Right atrium auricular region (tissue), 2 donors: ENCODE measurements at places on chromosomes 11 and 22. TPM values are rescaled to one million over a fixed set of nuclear protein-coding genes. Genes with fewer than 3 reads are reported as not detected.

AQP11 gene
- 1.7 TPM for total RNA-seq

POU2AF2 gene
- total RNA-seq = not detected

- no peaks in the 10 kb centered on the region for H3K36me3 ChIP-seq
- H3K4me1 ChIP-seq = no peaks in the 10 kb centered on the region
- H3K27me3 ChIP-seq = no peaks in the 10 kb centered on the region
- no peak overlapping the region for H3K27ac ChIP-seq
Observed at GRCh38 chr22:47623763-47624148, 861.3 kb downstream of the TBC1D22A start.

- no peak overlapping the region for H3K27ac ChIP-seq
- no peak overlapping the region for H3K4me3 ChIP-seq
- no peaks in the 10 kb centered on the region for H3K36me3 ChIP-seq
- no peak for DNase-seq
Observed at GRCh38 chr11:16153951-16154350, 202.4 kb downstream of the SOX6 start.
